ENCODE measurements at places on chromosomes 7 and 10.

DNA sequence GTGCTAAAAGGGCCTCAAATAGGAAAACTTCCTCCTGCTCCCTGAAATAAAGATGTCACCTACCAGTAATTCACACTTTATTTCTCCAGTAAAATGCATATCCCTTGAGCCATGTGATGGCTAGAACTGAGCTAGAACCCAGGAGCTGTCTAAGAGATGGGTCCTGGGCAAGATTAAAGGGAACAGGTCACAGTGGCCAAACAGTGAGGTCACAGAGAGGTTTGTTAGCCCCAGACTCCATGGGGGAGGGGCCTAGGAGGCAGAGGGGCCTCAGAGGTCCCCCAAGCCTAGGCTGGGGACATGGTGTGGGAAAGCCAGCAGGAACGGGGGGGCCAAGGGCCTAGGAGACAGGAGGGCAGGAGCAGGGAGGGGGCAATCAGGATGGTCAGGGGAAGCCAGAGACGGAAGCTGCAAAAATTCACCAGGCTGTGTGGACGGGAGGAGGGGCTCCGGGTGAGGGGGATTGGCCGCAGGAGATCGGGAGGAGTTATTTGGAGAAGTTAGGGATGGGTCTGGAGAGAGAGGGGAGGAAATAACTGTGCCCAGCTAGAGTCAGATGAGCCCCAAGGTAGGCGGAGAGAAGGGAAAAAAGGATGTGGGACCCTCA, 3.3 kb downstream of the FBXO24 start:
- DNase-seq: peak; percentile 26

- DNase-seq: no peak
These were observed 987.9 kb downstream of the CCSER2 start for GRCh38 chr10:85316276-85316675.

DNA sequence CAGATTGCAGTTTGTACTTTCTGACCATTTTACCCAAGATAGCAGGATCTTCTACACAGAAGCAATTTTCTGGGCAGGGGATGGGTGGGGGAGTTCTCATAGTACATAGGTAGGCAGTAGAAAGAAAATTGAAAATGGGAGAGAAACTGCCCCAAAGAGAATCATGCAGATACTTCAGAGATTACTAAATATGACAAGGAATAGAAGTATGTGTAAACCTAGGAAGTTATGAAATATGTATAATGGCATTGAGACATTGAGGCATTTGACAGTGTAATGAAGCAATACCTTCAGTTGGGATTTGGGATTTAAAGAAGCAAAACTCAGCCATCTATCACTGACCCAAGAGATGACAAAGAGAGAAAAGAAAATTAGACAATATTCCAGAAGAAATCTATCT, 233.0 kb downstream of the PTN start:
- no peak for DNase-seq

DNA sequence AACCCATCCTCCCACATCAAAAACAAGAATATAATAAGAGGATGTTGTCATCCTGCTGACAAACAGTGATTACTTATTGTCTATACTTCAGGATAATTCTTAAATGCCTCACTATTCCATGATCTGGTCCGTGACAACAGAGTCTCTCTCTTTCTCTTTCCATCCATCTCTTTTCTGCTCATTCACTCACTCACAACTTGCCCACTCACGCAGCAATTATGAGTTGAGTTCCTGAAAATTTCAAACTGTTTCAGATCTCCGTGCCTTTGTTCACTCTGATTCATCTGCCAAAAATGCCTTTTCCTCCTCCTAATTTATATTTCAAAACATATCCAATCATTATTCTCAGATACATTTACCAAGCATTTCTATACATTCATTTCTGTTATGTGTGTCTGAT, 1.4 kb downstream of the OR6B1 start:
- no peak for DNase-seq

DNA sequence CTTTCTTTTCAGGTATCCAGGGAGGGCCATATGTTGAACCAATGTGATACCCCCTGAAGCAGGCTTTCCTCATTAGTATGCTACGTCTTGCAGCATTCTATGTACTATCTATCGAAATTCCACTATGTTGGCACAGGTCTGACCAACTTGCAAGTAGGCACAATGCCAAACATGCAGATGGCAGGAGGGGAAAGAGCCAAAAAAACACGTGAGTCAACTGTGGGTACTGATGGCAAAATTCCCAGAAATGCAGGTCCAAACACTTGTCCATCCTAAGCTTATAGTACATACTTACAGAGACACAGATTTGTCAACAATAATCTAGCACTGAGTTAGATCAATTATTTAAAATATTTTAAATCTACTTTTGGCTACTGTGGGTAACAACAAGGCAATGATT, 394.9 kb downstream of the DGKB start:
- no peak for DNase-seq

- no peak for DNase-seq
These were observed 519.6 kb downstream of the REEP3 start for GRCh38 chr10:64040781-64041180.

GRCh38 chr10:52488606-52489485, 174.8 kb downstream of the DKK1 start:
- DNase-seq: no peak

- peak; percentile 21 for DNase-seq
These were observed 11.3 kb upstream of the STMP1 start for GRCh38 chr7:135650831-135651573.

DNA sequence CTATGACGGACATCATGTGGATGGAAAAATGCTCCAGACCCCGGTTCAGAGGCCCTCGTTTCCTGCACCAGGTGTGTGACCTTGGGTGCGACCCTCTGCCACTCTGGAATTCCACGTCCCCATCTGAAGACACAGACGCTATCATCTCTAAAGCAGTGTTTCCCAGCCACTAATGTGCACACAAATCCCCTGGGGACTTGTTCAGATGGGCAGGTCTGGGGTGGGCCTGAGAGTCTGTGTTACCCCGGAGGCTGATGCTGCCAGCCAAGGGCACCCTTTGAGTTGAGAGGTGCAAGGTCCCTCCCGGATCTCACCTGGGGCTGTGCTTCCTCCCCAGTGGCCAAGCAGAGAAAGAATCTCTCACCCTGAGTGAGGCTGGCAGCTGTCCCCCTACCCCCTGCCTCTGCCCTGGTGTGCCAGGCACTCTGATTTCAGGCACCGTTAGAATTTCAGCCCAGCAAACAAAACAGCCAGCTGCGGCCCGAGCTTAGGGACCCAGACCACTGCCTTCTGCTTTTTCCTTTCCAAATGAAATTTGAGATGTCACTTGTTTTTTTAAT, 90.0 kb downstream of the SLIT1 start:
- no peak for DNase-seq

DNA sequence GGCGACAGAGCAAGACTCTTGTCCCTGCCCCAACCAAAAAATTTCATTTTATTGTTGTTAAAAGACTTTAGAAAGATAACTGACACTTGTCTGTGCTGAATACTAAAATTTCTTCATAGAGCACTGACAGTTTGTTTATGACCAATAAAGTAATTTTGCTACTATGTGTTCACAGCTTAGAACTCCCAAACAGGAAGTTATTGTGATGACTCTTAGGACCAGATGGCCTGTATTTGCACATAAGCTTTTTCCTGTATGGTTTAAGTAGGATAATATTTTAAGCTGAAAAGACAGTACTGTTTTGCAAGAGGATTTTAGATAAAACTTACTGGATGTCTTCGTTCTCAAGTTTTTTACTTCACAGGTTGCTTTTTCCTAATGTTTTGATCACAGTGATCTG, 80.7 kb downstream of the MMRN2 start:
- no peak for DNase-seq

- DNase-seq: no peak
These were observed 528.5 kb upstream of the MGMT start for GRCh38 chr10:128938558-128938957.

GRCh38 chr7:27999829-28000228, 180.8 kb downstream of the JAZF1 start:
- no peak for DNase-seq

GRCh38 chr7:21718391-21718790, 175.6 kb downstream of the DNAH11 start:
- no peak for DNase-seq

- no peak for DNase-seq
These were observed 91.6 kb downstream of the ELMO1 start for GRCh38 chr7:37356911-37357636.

- DNase-seq: no peak
These were observed 88.3 kb downstream of the PTPRZ1 start for GRCh38 chr7:121961089-121961867.

DNA sequence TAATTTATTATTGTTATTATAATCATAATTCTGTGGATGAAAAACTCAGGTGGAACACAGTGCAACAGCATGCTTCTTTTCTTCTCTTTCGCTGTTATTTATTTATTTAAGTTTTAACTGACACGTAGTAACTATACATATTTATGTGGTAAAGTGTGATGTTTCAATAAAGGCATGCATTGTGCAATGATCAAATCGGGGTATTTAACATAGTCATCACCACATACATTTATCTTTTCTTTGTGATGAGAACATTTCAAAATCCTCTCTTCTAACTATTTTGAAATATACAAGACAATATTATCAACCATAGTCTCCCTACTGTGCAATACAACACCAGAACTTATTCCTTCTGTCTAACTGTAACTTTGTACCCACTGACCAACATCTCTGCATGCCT, 152.5 kb upstream of the LYZL1 start:
- DNase-seq: no peak

GRCh38 chr7:137996386-137996851, 5.5 kb downstream of the CREB3L2 start:
- DNase-seq: no peak

- DNase-seq: no peak
These were observed at the start of gene CHRM2 for GRCh38 chr7:136868496-136869000. CHRM2 (plus strand) TSS chr7:136868652; CDS start chr7:137014866, 146,214 bp downstream.

- no peak for DNase-seq
These were observed 219.5 kb downstream of the CCDC3 start for GRCh38 chr10:12781976-12782375.

DNA sequence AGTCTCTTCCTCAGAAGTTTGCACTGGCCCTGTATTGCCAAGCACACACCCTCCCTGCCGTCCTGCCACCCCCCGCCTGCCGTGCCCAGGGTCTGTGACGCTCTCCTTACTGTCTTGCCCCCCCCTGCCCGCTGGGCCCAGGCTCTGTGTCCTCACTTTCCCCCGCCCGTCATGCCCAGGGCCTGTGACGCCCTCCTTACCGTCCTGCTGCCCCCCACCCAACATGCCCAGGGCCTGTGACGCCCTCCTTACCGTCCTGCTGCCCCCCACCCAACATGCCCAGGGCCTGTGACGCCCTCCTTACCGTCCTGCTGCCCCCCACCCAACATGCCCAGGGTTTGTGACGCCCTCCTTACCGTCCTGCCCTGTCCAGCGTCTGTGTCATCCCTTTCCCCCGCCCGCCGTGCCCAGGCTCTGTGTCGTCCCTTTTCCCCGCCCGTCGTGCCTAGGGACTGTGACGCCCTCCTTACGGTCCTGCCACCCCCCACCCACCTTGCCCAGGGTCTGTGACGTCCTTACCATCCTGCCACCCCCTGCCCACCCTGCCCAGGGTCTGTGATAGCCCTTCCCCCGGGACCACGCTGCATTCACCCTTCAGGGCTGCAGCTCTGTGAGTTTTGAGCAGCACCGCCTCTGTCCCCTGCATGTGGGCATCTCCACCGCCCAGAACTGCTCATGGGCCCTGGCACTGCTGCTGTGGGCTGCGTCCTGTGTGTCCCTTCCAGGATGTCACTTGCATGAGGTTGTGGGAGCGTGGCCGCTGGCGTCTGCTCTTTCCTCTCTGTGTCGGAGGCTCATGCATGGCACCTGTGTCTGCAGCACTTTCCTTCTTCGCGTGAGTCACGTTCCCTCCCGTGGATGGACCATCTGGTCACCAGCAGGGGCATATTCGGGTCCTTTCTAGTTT, 19.3 kb upstream of the PRKAR1B start:
- DNase-seq: peak; percentile 6

- DNase-seq: no peak
These were observed 44.3 kb downstream of the CCDC71L start for GRCh38 chr7:106616708-106617051.

DNA sequence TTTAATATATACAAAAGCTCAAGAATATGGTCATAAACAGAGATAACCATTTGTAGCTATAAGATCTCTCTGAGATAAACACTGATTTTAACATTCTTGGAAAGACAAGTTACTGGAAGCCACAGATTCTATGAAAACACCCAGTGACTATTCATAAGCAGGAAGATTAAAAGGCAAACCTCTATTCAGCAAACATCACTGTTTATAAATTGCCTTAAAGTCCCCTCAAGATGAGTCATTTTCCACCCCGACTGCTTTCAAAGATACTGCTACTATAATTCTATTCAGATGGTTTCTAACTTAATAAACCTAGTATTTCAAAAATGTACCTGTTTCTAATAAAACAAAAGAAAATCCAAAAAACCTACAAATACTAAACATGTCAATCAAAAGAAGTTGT, 21.0 kb downstream of the TM9SF3 start:
- no peak for DNase-seq

DNA sequence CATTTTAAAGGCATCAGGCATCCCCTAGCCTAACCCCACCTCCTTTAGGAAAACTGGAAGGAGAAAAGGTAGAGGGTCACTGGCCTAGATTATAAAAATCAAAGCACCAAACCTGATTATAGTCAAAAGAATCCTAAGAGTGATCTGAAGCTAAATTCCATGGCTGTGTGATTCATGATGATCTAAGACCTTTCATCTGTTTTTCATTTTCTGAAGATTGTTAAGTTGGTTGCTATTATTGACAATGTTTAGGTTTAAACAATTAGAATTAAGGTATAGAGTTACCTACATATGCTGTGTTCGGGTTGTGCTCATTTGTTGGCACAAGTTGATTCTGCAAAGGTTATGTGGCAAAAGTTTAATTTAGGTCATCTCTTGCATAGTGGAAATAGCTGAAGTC, 148.7 kb downstream of the BICC1 start:
- DNase-seq: no peak

DNA sequence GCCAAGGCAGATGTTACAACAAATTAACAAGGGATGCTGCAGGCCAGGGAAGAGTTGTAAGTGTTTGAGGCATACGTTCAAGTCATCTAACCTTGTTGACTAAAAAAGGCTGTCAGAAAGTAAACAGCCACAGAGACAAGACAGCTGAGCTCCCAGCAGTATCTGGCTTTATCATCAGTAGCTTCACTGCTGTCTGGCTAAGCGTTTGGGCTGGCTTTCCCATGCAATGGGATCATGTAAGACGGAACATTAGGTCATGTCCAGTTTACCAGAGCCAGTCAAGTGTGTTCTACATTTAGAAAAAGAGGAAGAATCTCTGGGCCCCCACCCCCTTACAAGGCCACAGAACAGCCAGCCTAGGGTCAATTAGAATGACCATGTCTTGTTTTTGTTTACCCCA, 51.3 kb upstream of the GSAP start:
- no peak for DNase-seq

- peak; percentile 29 for DNase-seq
These were observed 39.0 kb downstream of the ADK start for GRCh38 chr10:74189999-74190421.

GRCh38 chr7:134692344-134692705, 45.7 kb downstream of the BPGM start:
- no peak for DNase-seq

DNA sequence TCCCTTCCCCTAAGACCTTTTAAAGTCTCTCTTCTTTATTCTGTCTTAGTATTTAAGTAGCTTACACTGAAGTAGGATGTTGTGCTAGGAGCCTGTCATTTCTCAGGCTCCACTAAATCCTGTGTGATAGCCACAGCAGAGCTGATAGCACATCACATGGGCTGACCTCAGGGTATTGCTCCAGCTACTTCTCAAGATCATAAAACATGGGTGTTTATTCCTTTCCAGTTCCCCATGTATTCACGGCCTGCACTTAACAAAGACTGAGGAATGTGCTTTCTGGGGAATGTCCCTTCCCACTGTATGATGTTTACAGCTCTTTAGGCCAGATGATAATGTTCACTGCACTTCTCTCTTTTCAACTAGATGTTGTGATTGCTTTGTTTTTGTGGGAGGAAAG, 1086.8 kb downstream of the KCNMA1 start:
- DNase-seq: no peak

All from mucosa of descending colon (tissue), 3 donors.